ENCODE measurements at places on chromosomes 12 and 14.

DNA sequence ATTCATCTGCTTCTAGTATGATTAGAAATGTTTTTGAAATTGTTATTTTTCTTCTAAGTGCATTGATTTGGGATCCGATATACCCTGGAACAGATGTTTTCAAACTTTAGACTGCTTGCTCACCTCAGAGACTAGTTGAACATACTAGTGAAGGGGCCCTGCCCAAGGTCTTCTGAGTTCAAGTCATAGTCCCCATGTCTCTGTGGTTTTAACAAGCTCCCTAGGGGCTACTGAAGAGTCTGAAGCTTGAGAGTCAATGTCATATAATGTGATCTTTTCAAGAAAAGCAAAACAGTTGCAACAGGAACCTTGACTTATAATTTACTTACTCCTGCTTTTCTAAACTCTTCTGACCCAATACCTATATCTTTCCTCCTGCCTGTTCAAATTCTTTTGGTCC lies 7.5 kb upstream of the UBE2N start:
- DNase-seq = no peak

GRCh38 chr12:88958153-88958552 lies 377.9 kb upstream of the KITLG start:
- peak; percentile 39 for DNase-seq

DNA sequence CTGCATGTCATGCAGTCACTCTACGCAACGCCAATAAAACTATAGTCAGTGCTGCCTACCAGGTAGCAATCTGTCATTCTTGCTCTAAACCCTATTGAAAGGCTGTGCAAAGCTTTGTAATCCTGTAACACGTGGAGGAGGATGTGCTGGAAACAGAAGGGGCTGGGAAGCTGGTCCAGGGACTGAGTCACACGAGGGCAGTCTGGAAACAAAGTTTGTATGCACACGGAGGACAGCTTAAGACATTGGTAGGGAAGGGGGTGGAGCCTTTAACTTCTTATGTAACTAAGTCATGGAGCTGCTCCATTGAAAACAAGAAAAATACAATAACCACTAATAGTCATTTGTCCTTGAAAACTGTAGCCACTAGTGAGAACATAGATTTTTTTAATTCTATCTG lies 128.0 kb downstream of the BCAT1 start:
- no peak for DNase-seq

GRCh38 chr14:101903111-101903561 lies 61.2 kb upstream of the DYNC1H1 start:
- no peak for DNase-seq

DNA sequence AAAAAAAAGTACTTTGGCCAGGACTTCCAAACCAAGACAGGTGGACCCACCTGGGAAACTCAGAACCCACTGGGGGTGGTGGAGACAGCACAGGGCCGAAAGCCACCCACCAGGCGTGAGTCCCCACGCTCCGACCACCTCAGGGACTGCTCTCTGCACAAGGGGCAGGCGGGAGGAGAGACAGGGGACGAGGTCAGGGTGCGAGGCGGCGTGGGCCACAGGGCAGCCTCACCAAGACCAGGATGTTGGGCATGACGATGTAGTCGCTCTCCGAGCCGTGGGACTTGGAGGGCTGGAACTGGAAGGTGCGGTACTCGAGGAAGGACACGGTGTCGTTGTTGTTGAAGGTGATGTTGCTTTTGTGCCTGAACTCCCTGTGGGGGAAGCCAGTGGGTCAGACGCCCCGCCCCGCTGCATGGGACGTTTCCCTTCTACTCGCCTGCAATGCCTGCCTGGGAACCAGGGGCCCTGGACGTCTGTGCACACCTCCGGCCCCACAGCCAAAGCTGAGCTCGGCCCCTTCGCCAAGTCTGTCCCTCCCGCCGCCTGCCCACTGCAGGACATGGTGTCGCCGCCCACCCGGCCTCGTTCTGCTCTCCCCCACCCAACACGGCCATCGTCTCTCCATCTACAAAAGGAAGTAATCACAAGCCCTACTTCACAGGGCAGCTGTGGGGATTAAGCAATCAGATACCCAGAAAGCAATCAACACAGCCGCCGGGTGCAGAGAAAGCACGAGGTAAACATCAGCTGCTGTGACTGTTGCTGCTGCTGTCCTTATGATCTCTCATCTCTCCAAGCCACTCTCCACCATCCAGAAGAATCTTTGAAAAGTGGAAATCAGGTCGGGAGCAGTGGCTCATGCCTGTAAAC lies 48.7 kb downstream of the SCARB1 start:
- no peak for DNase-seq

GRCh38 chr14:90034156-90034555 lies 27.6 kb upstream of the KCNK13 start:
- no peak for DNase-seq

DNA sequence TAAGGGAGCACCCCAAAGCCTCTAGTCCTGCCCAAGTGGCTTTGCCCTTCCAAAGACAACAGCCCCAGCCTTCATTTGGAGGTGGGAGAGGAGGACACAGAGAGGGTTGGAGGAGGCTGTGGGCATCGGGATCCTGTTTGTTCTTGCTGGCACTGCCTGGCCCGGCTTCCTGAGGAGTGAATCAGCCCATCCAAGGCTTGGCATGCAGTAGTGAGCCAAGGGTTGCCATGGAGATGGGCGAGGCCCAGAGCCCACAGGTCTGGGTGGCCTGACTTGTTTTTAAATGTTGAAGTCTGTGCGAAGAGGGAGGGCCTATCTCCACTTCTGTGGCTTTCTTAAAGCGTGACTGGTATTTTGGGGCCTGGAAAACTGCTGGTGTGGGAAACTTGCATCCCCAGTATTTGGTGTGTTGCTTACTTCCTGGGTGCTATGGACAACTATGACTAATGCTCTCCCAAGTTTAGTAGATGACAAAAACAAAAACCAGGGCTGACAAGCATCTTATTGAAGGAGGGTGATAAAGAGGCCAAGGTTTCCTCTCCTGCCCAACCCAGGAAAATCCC lies 15.8 kb downstream of the CD9 start:
- peak; percentile 67 for DNase-seq

GRCh38 chr12:5000658-5001385 lies 42.9 kb upstream of the KCNA5 start:
- DNase-seq = no peak

DNA sequence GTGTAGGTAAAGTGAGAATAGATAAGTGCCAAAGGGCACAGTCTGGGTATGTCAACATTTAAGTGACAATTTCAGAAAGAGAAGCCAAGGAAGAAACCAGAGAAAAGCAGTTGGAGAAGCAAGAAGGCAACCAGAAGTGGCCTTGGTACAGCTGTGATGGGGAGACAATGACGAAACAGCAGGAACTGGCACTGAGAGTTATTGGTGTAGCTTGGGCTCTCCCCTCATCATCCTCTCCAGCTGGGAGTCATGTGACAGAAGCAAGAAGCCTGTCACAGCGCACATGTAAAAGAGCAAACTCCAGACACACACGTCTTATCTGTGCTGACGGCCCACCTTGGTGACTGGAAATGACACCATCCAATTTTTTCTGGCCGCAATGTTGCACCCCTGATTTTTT lies 203.3 kb upstream of the NUDT4 start:
- DNase-seq = no peak

- DNase-seq = peak; percentile 37
Observed at GRCh38 chr12:72081777-72082176, 143.1 kb downstream of the TPH2 start.

All from GM23338 (cell line).